PC-3 (cell line): ENCODE measurements at places on chromosomes 7 and 10. TPM values are rescaled to one million over a fixed set of nuclear protein-coding genes. Genes with fewer than 3 reads are reported as not detected.
A peak's percentile ranks its signal among the peaks of the same experiment; 100 is the strongest.

GRCh38 chr10:24862589-24862988 lies 89.8 kb downstream of the PRTFDC1 start:
- DNase-seq = peak; percentile 7

DNA sequence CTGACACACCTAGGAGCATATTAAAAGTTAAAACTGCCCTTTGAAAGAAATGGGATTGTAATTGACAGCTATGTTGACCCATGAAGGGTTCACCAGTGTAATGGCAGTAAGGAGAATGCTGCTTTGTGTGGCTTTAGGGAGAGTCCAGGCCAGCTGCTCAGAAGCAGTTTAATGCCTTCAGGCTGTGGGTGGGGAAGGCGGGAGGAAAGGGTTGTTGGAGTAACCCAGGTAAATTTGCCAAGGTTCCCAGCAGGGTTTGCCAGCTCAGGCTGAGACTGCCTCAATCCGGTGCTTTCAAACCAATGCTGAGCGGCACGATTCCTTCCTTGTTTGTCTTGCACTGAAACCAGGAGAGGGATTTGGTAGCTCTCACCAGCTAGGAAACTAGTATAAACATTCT lies 637.2 kb downstream of the INHBA start:
- DNase-seq = peak; percentile 91

GRCh38 chr10:93131986-93132385 lies 58.3 kb downstream of the CYP26A1 start:
- DNase-seq = no peak

DNA sequence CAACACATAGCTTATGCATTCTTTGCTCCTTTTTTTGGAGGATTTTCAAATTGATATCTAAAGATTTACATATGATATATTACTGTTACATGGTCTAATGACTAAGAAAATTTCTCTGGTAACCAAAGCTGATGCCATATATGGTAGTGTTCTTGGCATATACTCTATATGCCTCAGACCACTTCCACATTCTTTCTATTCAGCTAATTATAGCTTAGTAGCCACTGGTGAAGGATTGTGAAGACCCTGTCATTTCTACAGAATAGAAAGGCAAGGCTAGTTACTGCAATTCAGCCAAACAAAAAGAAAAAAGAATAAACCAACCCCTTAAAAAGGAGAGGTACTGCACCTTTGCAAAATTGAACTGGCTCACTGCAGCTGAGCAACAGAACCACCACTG lies 3.7 kb downstream of the PURB start:
- DNase-seq = peak; percentile 66

DNA sequence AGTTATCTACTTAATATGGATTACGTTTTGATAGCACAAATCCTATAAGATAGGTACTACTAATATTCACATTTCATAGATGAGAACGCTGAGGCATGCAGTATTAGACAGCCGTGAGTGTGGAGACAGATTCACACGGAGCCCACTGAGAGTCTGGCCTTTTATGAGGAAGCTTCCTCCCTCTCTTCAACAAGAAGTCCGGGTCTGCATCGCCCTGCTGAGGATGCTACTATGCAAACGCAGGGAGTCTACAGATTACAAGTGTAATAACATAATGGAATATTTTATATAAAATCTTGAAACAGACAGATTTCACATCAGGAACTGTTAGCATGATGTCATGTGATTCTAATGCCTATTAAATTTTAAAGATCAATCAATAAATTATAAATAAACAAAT lies 255.9 kb upstream of the GLI3 start:
- no peak for DNase-seq

USP54 gene
- 40.5 and 43.7 TPM in 2 replicates for total RNA-seq

OGDHL gene
- total RNA-seq = 2.0 and 2.6 TPM in 2 replicates
